ENCODE measurements at places on chromosomes 7 and 10.

GRCh38 chr10:46523119-46523961 lies 33.1 kb downstream of the GPRIN2 start:
- no peak for DNase-seq

DNA sequence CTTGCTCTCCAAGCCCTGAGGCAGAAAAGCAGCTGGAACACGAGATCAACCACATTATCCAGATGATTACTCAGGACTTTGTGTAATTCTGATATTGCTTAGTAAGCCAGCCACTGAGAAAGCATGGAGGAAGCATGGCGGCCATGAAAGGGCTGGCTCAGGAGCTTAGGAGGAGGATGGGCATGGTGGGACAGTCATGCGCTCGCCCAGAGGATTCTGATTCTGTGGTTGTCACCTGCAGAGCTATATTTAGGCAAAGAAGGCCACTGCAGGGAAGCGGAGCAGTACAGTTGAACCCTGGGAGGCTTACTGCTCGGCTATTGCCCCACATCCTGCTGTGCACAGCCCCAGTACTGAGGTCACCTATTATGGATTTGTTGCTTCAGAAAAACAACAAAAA lies 128.8 kb upstream of the DNAJB12 start:
- no peak for DNase-seq

- peak; percentile 49 for DNase-seq
Measured at GRCh38 chr7:29146057-29146706, at the start of gene CPVL. TSS of gene CPVL (minus strand) at chr7:29146537. CDS start at chr7:29121061, 25,476 bp downstream.

GRCh38 chr7:32518534-32519140 lies 23.3 kb downstream of the AVL9 start:
- no peak for DNase-seq

GRCh38 chr10:71796749-71797405 lies 23.6 kb upstream of the VSIR start:
- no peak for DNase-seq

GRCh38 chr10:10397906-10398305 lies 619.8 kb upstream of the CELF2 start:
- DNase-seq, result no peak

- DNase-seq, result no peak
Measured at GRCh38 chr7:155007947-155008346, 5.0 kb upstream of the PAXIP1 start.

- no peak for DNase-seq
Measured at GRCh38 chr10:15494850-15495506, 123.9 kb upstream of the FAM171A1 start.

DNA sequence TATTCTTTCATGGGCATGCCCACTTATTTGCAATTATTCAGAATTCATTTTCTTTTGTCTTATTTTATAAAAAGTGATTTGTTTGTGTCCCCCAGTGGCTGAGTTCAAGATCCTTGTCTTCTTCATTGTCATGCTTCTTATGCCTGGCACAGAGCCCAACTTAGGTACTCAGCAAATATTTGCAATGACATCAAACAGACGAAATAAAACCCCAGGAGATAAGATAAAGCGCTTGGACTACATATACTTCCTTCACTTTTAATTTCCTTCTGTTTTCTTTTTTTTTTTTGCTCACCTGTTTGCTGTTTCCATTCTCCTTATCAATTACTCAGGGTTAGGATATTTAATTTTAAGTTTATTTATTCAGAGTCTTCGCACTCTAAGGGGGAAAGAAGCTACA lies 225.0 kb downstream of the SDHAF3 start:
- no peak for DNase-seq
